CD4-positive, alpha-beta T cell treated with Interleukin-21 for 1 hour (primary cell): ENCODE measurements at places on chromosomes 3 and 15.

- DNase-seq, result no peak
Observed at GRCh38 chr3:136657526-136657925, 94.7 kb downstream of the STAG1 start.

- no peak for DNase-seq
Observed at GRCh38 chr15:84685304-84685703, 27.3 kb upstream of the NMB start.

- peak; percentile 63 for DNase-seq
Observed at GRCh38 chr3:195537995-195538394, 5.1 kb downstream of the PPP1R2 start.

GRCh38 chr3:40333852-40334251 is 24.3 kb downstream of the EIF1B start:
- no peak for DNase-seq

DNA sequence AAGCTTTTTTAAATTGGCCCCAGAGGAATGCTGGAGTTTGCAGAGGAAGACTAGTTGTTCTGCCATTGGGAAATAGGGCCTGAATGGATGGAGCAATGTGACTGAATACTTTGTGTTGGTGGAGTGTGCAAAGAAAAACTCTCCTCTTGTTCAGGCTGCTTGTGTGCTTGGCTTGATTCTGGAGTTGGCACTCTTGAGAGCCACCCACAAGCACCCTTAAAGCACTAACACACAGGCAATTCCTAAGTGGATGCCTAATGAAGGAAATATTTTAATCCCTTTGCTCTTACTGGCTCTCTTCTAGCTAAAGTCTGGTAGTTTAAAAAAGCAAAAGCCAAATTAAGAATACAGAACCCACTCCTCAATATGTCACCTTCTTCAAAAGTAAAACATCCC is 304.4 kb upstream of the C2CD4B start:
- DNase-seq, result no peak

GRCh38 chr15:92634671-92635201 is 20.8 kb downstream of the FAM174B start:
- no peak for DNase-seq

- no peak for DNase-seq
Observed at GRCh38 chr3:22836131-22836530, 367.0 kb upstream of the UBE2E2 start.
